ENCODE measurements at places on chromosomes 16 and 17.

GRCh38 chr17:28193241-28193640 is 125.8 kb upstream of the TMEM97 start:
- peak; percentile 65 for DNase-seq

DNA sequence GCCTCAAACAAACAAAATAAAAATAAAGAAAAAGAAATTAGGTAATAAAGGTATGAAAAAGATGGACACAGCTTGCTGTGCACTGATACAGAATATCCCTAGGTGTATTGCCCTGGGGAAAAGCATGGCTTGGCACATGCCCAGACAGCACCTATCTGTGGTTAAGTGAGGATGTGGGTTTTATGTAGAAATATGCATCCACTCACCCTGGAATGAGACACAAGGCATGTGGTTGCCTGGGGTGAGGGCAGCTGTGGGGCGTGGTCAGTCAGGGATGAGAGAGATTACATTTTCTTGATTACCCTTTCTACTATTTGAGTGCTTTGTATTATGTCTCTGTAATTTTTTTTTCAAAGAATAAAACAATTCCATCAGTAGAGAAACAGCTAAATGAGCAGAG is 6.9 kb downstream of the PLLP start:
- no peak for DNase-seq

- no peak for DNase-seq
Measured at GRCh38 chr16:11114366-11115164, 141.4 kb downstream of the SOCS1 start.

DNA sequence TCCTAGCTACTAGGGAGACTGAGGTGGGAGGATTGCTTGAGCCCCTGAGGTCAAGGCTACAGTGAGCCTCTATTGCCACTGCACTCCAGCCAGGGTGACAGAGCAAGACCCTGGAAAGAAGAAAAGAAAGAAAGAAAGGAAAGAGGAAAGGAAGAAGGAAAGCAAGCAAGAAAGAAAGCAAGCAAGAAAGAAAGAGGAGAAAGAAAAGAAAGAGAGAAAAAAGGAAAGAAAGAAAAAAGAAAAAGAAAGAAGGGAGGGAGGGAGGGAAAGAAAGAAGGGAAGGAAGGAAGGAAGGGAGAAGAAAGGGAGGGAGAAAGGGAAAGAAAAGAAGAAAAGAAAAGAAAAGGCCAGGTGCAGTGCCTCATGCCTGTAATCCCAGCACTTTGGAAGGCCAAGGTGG is 9.0 kb downstream of the ACTG1 start:
- DNase-seq, result no peak

DNA sequence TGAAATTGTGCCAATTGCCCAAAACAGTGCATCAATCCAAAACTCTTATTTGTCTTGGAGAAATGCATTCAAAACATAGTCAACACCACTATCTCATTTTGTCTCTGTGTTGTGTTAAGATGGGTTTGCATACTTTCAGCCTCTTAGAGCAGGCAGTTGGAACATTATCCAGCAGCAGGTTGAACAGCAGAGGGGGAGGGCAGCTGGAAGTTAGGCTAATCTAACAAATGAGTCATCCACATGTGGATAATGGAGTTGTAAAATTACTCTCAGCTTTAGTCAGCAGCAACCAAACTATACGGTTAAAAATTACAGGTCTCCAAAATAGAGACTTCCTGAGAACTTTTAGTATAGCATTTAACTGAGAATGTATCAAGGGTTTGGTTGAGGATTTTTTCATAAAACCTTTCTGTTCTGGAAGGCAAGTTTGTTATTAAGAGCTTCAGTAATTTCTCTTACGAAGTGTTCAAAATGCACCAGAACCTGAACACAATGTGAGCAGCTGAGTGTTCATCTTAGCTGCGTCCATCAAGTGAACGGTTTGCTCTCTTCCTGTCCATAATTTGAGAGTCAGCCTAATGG is 46.3 kb downstream of the PRKCA start:
- DNase-seq, result no peak

DNA sequence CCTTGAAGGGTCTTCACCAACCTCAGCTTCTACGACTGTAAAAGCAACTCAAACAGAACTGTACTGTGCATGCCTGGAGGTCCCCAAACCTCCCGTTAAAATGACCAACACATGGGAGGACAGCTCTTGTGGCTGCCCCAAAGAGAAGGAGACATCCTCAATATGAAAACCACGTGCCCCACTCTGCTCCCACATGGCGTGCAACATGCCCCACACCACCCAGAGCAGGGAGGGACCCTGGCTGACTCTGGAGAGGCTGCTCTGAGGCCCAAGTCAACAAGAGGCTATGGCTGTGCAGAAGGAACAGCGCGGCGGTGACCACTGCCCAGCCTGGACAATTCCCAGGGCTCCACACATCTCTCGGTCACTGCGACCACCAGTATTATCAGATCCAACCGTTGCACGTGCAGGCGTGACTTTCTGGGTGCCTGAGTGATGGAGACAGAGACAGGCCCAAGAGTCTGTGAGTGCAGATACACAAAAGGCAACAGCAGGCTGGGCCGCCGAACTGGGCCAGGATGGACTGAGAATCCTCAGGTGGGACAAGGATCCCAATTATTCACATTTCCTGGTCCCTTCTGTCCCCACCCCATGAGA is 1.4 kb downstream of the PLD6 start:
- no peak for DNase-seq
